ENCODE measurements at places on chromosomes 7 and 10.

- no peak for DNase-seq
Measured at GRCh38 chr10:108962172-108962571, 961.1 kb downstream of the XPNPEP1 start.

GRCh38 chr10:73734028-73734720 lies 10.0 kb upstream of the SEC24C start:
- no peak for DNase-seq

DNA sequence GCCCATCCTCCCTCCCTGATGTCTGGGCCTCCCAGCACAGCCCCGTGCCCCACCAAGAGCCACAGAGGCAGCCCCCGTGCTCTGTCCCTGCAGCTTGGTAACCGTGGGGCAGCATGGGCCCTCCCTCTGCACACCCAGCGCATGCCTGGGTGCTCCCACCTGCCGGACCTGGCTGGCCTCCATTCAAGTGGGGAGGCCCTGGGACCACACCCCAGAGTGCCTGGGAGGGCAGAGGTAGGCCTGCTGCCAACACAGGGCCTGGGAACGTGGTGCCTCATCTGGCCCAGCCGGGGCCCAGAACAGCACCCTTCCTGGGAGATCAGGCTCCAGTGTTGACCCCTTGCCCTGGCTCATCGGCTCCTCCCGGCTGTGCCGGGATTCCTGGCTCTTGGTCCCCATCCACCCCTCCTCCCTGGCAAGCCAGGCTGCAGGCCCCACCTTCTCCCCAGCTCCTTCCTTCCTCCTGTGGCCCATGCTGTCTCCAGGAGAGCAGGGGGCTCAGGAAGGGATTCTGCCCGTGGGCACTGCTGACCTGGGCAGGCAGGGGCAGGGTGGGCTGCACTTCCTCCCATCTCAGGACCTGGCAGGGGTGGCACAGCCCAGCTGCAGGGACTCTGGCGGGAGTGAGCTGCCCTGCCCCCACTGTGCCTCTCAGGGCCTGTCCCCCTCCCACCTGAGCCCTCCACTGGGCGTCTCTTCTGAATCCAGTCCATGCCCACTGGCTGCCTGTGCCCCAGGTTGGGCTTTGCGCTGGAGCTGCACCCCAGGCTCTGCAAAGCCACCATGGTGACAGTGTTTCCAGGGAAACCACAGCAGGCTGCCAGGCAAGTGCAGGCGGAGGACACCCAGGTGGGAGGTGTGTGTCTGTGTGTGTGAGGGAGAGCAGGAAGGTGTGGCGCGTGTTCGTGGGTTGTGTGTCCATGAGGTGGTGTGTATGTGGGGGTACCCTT lies 32.6 kb downstream of the PWWP2B start:
- DNase-seq = no peak

DNA sequence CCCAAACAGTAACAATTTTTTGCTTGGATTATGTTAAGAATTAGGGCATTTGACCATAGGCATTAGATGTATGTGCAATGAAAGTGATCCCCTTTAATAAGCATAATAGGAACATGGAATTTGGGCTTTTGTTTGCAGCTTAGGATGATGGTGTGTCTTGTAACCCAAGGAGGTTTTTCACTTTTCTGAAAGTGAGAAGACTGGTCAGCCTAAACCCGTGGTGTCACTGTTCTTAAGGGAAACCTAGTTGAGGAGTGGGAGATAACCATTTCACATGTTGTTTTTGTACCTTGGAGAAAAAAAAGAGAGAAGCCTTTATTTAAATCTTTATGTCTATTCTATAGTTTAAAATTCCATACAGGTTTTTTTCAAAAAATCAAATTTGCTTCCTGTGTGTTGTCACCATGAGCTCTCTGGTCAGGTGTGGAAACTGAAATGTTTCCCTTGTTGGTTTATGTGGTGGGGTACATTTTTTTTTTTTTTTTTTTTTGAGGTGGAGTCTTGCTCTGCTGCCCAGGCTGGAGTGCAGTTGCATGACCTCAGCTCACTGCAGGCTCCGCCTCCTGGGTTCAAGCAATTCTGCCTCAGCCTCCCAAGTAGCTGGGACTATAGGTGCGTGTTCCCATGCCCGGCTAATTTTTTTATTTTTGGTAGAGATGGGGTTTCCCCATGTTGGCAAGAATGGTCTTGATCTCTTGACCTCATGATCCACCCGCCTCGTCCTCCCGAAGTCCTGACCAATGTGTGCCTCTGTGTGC lies 7.7 kb downstream of the CCM2 start:
- DNase-seq = no peak

GRCh38 chr7:132065193-132065988 lies 509.0 kb upstream of the PODXL start:
- DNase-seq = no peak

GRCh38 chr10:10731366-10731765 lies 286.3 kb upstream of the CELF2 start:
- DNase-seq = no peak

GRCh38 chr7:25139536-25139935 lies 14.5 kb upstream of the CYCS start:
- DNase-seq = no peak

DNA sequence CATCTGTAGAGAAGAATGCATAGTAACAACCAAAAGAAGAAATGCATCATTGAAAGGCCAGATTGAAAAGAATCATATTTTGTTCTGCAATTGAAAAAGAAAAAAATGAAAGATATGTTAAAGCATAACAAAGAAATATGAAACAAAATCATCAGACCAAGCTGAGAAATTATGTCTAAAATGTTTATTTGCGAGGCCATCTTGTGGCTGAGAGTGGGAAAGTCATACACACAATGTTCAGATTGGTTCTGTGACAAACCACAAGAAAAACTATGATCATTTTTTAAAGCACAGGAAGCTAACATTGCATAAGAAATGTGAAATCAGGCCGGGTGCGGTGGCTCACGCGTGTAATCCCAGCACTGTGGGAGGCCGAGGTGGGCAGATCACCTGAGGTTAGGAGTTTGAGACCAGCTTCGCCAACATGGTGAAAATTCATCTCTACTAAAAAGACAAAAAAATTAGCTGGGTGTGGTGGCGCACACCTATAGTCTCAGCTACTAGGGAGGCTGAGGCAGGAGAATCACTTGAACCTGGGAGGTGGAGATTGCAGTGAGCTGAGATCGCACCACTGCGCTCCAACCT lies 36.6 kb downstream of the ABCB5 start:
- no peak for DNase-seq

DNA sequence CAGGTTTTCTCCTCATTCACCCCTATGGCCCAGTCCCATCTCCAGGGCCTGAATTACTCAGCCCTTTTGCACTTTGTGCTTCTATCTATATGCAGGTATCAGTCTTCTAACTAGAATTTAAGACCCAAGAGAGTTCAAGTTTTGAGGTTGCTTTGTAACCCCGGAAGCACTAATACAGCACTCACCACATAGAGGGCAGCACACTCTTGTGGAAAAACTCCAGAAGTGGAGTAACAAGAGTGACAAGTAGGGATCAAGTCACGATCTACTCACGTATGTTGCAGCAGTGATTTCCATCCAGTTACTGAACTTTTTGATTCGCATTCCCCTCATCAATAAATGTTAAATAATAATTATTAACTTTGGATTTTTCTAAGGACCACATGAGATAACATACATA lies 151.0 kb downstream of the CHCHD3 start:
- no peak for DNase-seq

- no peak for DNase-seq
Measured at GRCh38 chr7:13724977-13725566, 264.4 kb downstream of the ETV1 start.

DNA sequence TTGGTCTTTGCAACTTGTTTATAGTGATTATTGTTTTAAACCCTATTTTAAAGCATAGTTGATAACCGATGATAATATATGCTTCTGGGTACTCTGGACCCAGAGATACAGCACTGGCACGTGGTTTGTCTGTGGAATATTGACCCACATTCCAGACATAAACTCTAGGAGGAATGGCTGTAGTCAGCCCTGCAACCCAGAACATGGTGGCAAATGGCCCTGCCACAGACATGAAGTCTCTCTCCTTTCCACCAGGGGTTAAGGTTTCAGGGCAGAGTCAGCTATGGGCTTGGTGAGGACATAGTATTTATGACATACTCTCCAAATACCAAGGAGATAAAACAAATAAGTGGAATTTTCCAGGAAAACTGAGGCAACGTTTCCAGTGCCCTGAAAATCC lies 83.6 kb downstream of the NAMPT start:
- DNase-seq = no peak

- no peak for DNase-seq
Measured at GRCh38 chr10:130243015-130243414, 106.8 kb downstream of the GLRX3 start.

DNA sequence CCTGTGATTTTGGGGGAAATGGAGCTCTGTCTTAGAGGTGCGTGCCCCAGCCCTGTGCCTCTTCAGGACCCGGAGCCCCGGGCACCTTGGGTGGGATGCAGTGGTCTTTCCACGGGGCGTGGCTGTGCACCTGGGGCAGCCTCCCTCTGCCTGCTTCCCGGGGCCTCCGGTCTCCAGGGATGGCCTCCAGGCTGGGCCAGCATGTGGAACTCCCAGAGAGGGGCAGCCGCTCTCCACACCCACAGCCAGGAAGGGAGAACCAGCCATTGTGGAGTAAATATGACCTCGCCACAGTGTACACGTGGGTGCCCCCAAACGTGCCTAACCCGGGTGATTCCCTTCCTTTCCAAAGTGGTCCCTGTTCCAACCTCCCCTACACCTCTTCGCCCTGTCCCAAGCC lies 52.6 kb downstream of the JAKMIP3 start:
- DNase-seq = no peak

DNA sequence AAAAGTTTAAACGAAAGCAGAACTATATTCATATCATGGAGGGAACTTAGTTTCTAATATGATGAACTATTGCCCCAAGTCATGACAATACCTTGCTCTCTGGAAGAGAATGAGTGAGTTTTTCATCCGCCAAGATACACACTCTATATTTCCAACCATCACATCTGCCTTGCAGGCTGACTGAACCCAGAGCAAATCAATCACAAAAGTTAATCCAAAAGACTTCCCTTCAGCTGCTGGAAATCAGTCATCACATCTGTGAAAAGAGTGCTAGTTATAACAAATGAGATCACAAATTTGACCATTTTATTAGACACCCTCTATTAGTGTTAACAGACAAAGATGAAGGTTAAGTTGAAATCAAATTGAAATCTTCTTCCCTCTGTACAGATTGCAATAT lies 261.7 kb upstream of the PRKCQ start:
- DNase-seq = no peak

DNA sequence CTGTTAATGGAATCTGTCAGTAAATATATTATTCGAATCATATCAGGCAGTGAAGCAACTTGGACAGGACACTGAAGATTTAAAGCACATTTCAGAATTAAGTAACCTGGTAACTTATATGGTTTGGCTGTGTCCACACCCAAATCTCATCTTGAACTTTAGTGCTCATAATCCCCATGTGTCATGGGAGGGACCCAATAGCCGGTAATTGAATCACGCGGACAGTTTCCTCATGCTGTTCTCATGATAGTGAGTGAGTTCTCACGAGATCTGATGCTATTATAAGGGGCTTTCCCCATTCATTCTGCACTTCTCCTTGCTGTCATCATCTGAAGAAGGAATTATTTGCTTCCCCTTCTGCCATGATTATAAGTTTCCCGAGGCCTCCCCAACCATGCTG lies 83.2 kb upstream of the COL1A2 start:
- DNase-seq = no peak

GRCh38 chr7:32673275-32673983 lies 178.1 kb downstream of the AVL9 start:
- no peak for DNase-seq

- peak; percentile 32 for DNase-seq
Measured at GRCh38 chr10:73644015-73644743, 2.9 kb upstream of the MYOZ1 start.

- no peak for DNase-seq
Measured at GRCh38 chr7:44615149-44615611, 8.8 kb downstream of the OGDH start.
